ENCODE measurements at places on chromosomes 5 and 9.

DNA sequence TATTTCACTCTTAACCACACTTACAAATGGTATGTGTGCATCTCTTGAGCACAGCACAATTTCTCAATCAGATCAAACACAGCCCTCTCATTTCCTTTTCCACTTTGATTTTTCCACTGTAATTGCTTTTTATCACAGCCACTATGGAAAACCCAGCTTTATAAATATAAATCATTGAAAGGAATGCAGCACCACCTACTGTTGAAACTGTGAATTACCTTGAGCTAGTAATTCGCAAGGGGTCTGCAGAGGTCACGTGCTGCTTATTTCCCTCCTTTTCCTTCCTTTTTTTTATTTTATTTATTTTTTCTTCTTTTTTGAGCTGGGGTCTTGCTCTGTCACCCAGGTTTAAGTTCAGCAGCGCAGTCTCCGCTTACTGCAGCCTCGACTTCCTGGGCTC is 76.9 kb downstream of the CDH6 start:
- DNase-seq, result no peak

- no peak for DNase-seq
These were observed 33.5 kb upstream of the ZSWIM6 start for GRCh38 chr5:61298580-61298979.

GRCh38 chr5:136141561-136141960 is 8.9 kb downstream of the SMAD5 start:
- no peak for DNase-seq

DNA sequence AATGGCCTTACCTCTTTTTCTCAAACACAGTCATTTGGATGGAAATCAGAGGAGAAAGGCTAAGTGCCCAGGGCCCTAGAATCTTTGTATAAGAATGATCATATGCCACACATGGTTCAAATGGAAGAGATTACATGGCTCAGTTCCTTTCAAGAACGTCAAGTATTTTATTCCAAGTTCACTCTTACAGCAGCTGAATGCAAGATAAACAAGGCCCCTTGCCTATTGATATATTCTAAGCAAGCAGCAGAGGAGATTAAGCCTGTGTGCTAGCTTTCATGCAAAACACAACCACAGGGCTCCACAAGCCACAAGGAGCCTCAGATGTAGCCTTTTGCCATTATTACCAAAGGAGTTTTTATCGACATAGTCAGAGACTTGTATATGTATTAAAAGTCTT is 55.3 kb upstream of the SLCO6A1 start:
- DNase-seq, result no peak

DNA sequence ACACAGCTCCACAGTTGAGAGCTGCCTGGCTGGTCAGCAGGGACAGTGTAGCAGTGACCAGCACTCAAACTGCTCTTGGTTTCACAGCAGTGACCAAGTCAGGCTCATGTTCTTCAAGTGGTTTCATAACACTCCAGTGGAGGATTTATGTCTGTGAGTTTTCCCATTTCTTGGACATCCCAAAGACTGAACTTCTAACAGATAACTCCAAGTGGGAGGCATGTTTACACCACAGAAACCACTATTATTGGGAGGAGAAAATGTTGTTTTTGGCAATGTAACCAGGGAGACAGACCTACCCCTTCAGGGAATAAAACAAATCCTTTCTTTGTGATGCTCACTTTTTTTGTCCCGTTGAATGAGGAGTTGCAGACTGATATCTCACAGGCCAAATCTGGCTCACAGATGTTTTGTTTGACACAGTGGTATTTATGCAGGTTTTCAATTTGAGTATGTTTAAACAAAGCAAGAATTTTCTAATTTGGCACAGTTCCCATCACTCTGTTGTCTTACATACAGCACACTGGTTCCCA is 141.5 kb downstream of the RMI1 start:
- no peak for DNase-seq

- no peak for DNase-seq
These were observed 14.1 kb upstream of the IRX4 start for GRCh38 chr5:1896602-1897376.

- peak; percentile 24 for DNase-seq
These were observed 2.0 kb downstream of the LARP1 start for GRCh38 chr5:154756868-154757813.

DNA sequence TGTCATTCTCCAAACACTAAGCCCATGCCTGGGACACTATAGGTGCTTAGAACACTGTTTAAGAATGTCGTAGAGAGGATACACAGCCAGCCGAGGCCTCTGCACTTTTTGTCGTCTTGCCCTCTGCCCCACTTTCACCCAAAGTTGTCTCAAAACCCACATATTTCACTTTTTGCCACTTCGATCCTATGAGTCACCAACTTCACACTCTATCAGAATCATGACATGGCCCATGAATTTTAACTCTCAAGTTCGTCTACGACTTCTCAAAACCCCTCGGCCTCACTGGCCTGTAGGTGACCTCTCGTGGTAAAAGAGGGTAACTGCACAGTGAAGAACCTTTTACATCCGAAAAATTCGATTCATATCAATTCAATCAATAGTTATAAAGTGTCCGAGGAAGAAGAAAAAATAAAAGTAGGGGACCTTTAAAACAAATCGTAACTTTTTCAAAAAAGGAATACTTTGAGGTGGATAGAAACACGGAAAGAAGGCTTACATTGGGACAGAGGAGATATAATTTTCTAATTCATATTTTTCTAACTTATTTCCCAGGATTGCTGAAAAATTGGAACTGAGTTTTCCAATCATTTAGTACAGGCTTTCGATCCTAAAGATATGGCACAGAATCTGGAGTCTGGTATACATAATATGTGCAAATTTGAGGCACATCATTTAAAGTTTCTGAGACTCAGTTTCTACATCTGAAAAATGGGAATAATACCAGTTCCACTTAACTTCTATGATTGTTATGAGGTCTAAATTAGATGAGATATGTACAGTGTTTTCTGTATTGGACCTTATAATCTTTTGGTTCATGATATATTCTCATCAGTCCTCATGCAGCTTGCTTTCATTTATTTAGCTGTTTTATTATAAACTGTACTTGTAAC is 122.6 kb downstream of the APBA1 start:
- peak; percentile 50 for DNase-seq

- no peak for DNase-seq
These were observed 349.2 kb upstream of the CDH9 start for GRCh38 chr5:27387535-27388073.

DNA sequence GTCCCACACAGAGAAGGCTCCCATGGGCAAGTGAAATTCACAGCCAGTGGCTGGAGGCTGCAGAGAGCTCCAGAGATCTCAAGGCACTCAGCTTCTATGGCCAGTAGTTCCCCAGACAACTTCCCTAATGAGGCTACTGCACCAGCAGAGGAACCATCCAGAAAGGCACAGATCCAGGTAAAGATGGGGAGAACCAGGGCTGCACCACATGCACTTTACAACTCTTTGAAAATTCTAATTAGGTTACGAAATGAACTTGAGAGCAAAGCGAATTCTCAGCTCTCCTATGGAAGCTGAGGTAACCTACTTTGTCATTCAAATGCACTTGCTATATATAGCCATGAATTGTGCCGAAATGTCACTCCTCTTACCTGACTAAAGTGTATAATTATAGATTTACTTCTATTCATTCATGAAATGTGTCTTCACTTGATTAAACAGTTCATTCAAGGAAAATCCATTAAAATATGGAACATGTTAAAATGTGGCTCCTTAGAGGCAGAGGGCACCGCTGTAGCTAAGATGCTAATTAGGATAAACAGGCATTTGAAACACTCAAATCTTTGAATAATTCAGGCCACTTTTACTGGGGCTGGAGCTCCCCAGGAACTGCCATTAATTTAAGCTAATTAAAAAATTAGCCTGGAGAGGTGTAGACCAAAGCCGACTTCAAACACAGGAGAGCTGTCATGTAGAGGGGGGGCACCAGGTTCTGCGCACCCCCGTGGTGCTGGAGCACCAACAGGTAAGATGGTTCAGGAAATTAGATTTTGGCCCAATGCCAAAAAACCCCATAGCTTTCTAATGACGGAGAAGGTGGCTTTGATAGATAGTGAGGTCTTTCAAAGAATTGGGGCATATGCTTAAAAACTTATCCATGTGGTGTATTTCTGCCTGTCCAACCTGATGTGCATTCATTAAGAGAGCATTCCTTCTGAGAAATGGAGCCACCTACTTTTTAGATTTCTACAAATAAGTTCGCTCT is 204.1 kb downstream of the GABBR2 start:
- no peak for DNase-seq

DNA sequence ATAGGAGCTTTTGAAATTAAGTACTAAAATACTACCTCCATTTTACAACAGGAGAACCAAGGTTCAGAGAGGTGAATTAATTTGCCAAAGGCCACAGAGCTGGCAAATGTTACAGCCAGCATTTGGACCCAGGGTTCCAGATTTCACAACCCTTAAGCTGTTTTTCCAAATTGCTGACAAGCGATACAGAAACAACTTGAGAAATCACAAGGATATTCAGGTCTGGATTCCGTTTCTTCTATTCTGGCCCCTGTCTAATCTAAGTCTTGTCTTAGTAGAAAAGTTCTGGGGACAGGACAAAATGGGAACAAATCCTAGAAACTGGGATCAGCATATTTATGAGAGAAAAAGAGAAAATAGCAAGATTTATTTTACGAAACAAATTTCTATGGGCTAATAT is 103.1 kb upstream of the PRLR start:
- no peak for DNase-seq

DNA sequence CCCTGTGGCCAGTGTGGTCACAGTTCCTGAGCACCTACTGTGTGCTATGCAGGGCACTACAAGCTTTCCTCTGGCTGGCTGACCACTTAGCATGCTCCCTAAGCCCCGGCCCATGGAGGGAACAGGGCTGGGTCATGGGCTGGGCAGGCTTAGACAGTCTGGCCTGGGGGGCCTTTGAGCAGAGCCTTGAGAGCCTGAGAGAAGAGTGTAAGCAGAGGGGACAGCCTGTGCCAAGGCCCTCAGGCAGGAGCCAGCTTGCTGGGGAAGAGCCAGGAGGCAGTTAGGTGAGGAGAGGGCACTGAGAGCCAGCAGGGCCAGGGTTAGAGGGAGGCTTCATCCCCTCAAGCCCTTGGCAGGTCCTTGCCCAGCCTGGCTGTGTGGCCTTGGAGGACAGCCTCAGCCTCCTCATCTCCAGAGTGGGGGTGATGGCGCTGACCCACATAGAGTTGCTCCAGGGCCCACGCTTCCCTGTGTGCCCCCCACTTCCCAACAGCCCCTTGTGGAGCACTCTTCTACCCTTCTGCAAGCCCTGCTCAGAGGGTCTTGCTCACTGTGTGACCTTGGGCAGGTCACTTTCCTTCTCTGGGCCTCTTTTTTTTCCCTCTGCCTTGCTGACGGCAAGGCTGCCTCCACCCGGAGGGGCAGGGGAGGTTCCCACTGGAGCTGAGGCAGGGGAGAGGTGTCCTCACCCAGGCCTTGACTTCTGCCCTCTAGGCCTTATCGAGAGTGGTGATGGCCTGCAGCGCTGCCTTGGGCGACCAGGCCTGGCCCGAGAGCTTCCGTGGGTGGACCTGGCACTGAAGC is 107.1 kb downstream of the PHF2 start:
- no peak for DNase-seq

GRCh38 chr5:2575871-2576270 is 175.6 kb downstream of the IRX2 start:
- no peak for DNase-seq

- peak; percentile 54 for DNase-seq
These were observed 16.9 kb downstream of the IL5 start for GRCh38 chr5:132526290-132526973.

GRCh38 chr5:13143214-13143613 is 801.3 kb downstream of the DNAH5 start:
- no peak for DNase-seq

DNA sequence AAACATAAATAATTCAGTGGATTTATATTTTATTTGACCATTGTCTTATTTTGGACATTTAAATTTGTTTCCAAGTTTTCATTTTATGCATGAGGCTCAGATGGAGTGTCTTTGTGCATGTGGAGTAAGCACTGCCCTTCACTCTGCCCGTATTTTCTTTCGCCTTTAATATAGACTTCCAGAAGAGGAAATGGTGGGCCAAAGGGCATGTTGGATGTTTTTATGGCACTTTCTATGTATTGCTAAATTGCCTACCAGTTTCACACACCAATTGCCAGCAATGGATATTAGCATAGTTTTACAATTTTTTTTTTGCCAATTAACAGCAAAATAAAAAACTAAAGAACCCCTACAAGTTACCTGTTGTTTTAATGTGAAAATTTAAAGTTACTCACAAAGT is 38.4 kb downstream of the ZSWIM6 start:
- no peak for DNase-seq

- no peak for DNase-seq
These were observed 11.0 kb upstream of the CCNH start for GRCh38 chr5:87423755-87424154.

GRCh38 chr5:124438026-124438902 is 308.2 kb downstream of the ZNF608 start:
- no peak for DNase-seq

DNA sequence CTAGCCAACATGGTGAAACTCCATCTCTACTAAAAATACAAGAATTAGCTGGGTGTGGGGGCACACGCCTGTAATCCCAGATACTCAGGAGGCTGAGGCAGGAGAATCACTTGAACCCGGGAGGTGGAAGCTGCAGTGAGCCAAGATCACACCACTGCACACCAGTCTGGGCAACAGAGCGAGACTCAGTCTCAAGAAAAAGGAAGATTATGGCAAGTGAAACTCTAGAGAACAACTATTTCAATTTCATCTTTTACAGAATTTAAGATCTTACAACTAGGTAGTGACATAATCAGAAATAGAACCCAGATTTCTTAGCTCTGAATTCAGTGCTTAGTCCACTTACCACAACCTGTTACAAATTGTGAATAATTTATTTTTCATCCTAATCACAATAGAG is 108.8 kb upstream of the MAP3K1 start:
- DNase-seq, result no peak

- no peak for DNase-seq
These were observed 184.6 kb downstream of the ACTL7B start for GRCh38 chr9:108671176-108671575.

- DNase-seq, result no peak
These were observed 49.5 kb downstream of the TJP2 start for GRCh38 chr9:69223605-69224004.

GRCh38 chr5:55360190-55360589 is 52.4 kb downstream of the MTREX start:
- DNase-seq, result no peak

- no peak for DNase-seq
These were observed 27.4 kb upstream of the SYNPO start for GRCh38 chr5:150612905-150613670.

DNA sequence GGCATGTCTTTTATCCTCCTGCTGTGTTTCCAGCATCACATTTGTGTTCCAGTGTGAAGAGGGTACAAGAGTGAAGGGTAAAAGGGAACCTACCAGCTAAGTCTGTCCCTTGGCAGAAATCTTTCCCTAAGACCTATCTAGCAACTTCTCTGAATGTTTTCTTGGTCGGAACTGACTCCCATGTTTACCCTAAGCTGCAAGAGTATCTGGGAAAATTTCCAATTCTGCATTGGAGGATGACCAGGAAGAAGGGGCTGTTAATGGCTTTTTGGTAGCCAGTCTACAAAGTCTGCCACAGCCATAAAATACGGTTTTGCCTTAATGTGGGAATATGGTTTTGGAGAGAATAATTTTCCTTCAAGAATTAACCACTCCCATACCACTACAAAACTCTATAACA is 75.1 kb downstream of the MAST4 start:
- DNase-seq, result no peak
